Metanephros (tissue), 2 donors: ENCODE measurements at places on chromosomes 7 and 10. TPM values are rescaled to one million over a fixed set of nuclear protein-coding genes. Genes with fewer than 3 reads are reported as not detected.

VSTM4 gene
- 21.5 TPM for total RNA-seq

CFTR gene
- total RNA-seq, result 0.99 TPM

ACBD7 gene
- total RNA-seq, result 5.1 TPM

AGMO gene
- total RNA-seq, result 0.93 TPM

PHYHIPL gene
- total RNA-seq, result 8.6 TPM
